ENCODE measurements at places on chromosomes 1 and 21. TPM values are rescaled to one million over a fixed set of nuclear protein-coding genes. Genes with fewer than 3 reads are reported as not detected.

WDR64 gene
- total RNA-seq = not detected

CYP4A22 gene
- 0.17 TPM for total RNA-seq

DFFA gene
- 38.0 TPM for total RNA-seq

NPHS2 gene
- total RNA-seq = not detected

MMEL1 gene
- 4.0 TPM for total RNA-seq

ST6GALNAC5 gene
- total RNA-seq = 141 TPM

GJA5 gene
- not detected for total RNA-seq

CLDN14 gene
- total RNA-seq = not detected

ZNF281 gene
- total RNA-seq = 32.2 TPM

RCSD1 gene
- total RNA-seq = not detected

RPE65 gene
- total RNA-seq = not detected

IQGAP3 gene
- 6.1 TPM for total RNA-seq

XKR8 gene
- 14.2 TPM for total RNA-seq

LORICRIN gene
- total RNA-seq = not detected

CBR3 gene
- not detected for total RNA-seq

PAPPA2 gene
- total RNA-seq = 2.3 TPM

LAMB3 gene
- total RNA-seq = 0.54 TPM

KLHL12 gene
- 30.9 TPM for total RNA-seq

HEYL gene
- 9.0 TPM for total RNA-seq

LIN9 gene
- 7.1 TPM for total RNA-seq

MNDA gene
- not detected for total RNA-seq

CFAP107 gene
- not detected for total RNA-seq

EPS8L3 gene
- total RNA-seq = not detected

PLPP3 gene
- 11.7 TPM for total RNA-seq

CYP4Z1 gene
- not detected for total RNA-seq

PLD5 gene
- total RNA-seq = 0.96 TPM
